ENCODE measurements at places on chromosomes 5 and 9.

GRCh38 chr9:93246111-93246510 lies 62.2 kb downstream of the WNK2 start:
- no peak for DNase-seq

GRCh38 chr5:172453206-172453985 lies 929 bp downstream of the SH3PXD2B start:
- DNase-seq, result no peak

- no peak for DNase-seq
Measured at GRCh38 chr5:158458086-158458485, 599.1 kb upstream of the CLINT1 start.

DNA sequence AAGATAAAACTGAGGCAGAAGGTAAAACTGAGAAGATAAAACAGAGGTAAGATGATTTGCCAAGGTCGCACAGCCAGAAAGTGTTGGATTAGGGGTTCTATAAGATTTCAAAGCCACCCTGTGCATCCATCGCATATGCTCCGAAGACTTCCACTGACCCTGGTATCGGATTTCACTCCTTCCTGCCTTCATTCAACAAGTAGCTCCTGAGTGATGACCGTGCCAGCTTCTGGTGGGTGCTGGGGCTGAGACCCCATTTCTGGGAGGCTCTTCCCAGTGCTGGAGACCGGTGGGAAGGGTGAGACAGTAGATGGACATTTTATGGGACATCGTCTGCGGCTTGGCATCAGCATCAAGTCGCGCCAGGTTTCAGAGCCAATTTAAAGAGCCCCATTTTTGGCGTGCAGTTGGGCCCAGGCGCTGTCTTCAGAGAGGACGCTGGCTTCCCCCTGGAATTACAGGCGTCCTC lies 53.7 kb upstream of the DAB2IP start:
- no peak for DNase-seq

DNA sequence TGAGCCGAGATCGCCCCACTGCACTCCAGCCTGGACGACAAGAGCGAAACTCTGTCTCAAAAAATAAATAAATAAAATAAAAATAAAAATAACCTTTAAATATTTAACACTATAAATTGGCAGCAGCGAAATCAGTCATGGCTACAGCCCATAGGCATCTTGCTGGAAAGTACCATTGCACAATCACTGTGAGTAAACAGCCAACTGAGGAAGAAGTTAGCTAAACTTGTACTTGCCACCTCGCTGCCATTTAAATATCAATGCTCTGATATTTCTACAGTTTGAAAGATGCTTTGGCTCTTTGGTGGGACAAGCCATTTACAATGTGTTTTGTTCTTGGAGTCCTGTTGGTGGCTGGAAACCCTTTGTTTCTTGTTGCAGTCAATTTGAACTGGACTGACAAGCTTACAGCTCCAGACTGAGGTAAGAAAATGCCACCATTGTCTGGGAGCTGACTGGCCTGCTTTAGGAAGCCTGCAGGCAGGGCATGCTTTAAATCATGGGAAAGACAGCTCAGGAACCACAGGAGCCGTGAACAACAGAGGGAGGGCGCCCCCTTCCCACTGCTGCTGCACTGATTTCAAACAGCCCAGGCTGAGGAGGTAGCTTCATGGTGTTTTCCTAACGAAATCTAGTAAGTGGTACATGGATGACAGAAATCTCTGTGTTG lies 322.8 kb upstream of the RFX3 start:
- no peak for DNase-seq

- no peak for DNase-seq
Measured at GRCh38 chr9:109799792-109800191, 19.8 kb downstream of the PALM2AKAP2 start.

GRCh38 chr5:163439092-163439425 lies 1.7 kb downstream of the CCNG1 start:
- DNase-seq, result no peak

GRCh38 chr5:30438785-30439184 lies 754.7 kb upstream of the CDH6 start:
- no peak for DNase-seq

DNA sequence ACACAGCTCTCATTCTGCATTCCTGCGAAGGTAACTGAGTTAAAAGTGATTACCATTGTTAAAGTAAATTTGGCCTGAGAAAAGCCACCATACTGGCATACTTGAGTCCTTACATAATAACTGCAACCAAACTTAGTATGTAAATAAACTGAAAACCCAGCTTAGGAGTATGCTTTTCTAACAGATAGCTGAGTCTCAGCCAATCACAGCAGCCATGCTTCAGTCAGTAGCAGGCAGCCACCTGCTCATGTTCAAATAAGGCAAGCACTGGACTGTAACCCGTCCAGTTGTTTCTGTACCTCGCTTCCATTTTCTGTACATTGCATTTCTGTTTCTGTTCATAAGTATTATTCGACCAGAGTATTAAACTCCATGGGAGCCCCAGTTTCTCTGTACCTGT lies 58.6 kb downstream of the GCNT4 start:
- no peak for DNase-seq

DNA sequence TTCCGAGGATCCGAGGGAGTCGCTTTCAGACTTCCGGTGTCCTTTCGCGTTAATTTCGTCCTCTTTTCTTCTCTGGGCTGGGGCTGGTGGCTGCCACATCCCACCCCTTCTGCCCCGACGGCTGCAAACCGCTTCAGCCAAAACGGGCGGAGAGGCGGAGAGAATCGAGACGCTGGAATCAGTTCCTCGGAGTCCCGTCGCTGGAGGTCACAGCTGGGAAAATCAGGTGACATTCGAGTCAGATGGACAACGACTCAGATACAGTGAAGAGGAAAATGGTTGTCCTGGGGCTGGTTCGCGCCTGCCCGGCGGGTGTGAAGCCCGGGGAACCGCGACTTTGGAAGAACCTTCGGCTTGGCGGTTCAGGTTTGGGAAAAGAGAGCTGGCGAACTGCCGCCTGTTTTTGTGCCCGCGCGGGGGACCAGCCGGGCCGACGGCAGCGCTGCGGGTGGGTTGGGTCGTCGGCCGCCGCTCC lies 8.9 kb upstream of the NKX2-5 start:
- DNase-seq, result no peak

DNA sequence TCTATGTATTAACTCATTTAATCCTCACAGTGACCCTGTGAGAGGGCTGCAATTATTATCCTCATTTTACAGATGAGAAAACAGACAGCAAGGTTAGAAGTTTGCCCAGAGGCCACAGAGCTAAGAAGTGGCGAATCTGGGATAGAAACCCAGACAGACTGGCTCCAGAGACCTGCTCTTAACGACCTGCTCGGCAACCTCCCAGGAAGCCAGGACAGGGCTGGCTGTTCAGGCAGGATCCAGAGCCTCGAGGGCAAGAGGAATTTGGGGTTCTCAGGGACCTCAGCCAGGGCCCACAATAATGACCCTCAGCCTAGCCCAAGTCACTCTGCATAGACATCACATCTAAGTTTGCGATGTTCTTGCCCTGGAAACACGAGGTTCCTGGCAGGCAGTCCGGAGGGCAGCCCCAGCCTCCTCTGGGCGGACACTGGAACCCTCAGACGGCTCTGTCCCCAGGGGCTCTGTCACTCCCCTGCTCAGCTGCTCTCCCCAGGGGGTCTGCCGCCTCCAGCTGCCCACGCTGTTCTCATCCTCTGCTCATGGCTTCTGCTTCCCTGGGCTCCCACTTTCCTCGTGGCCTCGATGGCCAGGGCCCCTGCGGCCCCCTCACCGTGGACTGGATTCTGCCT lies 138.5 kb upstream of the ERCC6L2 start:
- no peak for DNase-seq

- no peak for DNase-seq
Measured at GRCh38 chr5:92916036-92916435, 665.0 kb downstream of the NR2F1-AS1 start.

- no peak for DNase-seq
Measured at GRCh38 chr5:121660142-121660541, 191.5 kb upstream of the FTMT start.

- no peak for DNase-seq
Measured at GRCh38 chr5:138386290-138386689, 33.8 kb downstream of the KDM3B start.

DNA sequence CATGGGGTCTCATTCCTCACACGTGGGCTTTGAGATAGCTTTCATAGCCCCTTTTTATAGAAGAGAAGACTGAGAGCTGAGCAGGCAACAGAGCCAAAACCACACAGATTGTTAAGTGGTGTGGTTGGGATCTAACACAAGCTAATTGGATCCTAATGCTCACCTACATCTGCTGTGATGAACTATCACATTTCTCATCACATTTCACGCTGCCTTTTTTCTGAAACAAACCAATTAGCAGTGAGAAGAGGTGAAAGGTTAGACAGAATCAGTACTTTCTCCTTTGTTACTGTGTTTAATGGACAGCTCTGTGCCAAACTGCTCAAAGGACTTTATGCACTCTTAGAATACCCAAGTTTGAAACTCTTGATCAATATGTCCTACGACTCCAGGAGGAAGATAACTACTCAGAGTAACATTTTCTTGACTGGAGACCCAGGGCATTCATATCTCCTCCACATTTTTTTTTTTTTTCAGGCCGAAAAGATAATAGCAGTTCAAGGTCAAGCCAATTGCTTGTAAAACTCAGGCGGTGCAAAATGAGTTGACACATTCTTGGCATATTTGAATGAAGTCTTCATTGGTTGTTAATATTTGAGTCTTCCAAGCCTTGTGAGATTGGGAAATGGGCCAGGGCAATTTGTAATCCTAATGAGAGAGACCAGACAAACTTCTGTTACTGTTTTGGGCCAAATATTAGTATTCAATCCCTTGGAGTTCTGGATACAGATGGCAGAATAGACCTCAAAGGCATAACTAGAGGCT lies 138.4 kb downstream of the KCTD16 start:
- no peak for DNase-seq

DNA sequence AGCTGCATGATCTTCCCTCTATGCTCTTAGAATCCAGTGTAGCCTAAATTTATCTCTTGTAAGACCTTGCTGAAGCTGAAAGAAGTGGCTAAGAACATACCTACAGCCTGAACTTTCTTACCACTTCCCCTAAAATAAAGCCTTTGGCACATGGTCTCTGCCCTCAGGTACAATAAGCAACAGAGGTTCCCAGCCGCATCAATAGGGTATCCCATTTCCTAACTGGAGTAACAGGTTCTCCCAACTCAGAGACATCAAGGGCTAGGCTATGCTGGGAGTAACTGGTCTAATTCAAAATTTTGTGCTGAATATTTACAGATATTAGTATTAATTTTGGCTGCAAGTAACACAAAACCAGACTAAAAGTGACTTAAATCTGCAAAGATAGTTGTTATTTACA lies 335.8 kb upstream of the TRPC7 start:
- no peak for DNase-seq

DNA sequence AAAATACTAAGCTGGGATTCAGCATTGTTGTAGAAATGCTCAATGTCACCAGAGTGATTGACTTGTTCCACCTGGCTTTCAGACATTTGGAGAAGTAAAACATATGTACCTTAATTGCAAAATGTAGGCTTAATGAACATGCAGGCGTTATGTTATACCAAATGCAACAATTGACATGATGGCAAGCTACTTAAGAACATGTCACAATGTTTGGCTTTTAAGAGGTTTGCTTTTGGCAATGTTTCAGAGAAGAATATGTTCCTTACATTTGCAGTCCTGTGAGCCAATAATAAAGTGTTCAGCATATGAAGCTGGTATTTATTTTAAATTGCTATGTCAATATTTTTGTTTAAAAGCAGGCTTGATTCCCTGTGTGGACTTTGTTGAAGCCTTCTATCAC lies 111.7 kb upstream of the NUDT12 start:
- no peak for DNase-seq

DNA sequence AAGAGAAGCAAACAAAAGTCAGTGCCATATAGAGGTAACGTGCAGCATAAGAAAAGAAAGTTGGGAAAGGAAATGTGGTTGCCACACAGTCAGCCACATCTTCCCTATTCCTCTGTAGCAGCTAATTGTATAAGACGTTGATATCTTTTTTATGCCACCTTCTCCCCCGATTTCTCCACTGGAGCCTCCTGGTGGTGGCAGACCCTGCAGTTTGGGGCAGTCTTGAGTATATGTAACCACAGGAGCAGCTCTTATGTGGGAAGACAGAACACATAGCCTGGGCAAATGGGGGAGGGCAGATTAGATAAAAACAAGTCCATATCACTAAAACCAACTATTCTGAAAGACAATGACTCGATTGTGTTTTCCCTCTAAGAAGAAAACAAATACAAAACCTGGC lies 99.7 kb downstream of the PLCXD3 start:
- DNase-seq, result no peak

GRCh38 chr5:126499278-126499677 lies 76.1 kb downstream of the GRAMD2B start:
- DNase-seq, result no peak

DNA sequence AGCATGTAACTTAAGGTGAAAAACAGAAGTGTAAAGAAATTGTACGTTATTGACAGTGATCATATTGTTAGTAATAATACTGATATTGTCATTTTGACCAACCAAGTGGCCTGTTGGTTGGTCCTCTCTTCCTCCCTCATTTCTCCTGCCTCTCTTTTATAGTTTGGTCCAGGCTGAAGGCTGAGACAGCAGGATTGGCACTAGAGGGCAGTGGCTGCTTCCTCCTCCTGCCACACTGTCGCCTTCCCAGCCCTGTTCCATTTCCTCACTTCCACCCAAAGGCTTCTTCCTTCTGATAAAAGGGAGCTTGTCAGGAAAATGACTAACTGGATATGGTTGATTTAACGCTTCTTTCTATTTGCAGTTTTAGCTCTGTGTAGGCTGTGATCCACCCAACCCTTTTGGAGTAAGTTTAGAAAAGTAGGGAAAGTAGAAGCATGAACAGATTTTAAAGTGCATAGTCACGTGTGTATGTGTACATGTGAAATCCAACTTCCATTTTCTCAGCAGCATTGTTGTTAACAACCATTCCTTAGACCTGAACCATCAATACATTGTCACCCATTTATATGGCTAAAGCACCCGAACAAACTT lies 35.6 kb downstream of the PTCD2 start:
- no peak for DNase-seq

- DNase-seq, result no peak
Measured at GRCh38 chr5:165871291-165871690, 2365.9 kb downstream of the MAT2B start.

DNA sequence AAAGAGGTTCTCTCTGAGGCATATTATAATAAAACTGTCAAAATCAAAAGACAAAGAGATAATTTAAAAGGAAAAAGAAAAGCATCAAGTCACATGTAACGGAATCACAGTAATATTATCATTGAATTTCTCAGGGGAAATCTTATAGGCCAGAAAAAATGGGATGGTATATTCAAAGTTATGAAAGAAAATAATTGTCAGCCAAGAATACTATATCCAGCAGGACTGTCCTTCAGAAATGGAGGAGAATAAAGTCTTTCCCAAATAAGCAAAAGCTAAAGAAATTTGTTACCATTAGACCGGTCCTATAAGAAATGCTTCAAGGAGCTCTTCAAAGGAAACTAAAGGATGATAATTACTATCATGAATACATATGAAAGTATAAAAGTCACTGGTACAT lies 342.0 kb upstream of the GRAMD2B start:
- no peak for DNase-seq

DNA sequence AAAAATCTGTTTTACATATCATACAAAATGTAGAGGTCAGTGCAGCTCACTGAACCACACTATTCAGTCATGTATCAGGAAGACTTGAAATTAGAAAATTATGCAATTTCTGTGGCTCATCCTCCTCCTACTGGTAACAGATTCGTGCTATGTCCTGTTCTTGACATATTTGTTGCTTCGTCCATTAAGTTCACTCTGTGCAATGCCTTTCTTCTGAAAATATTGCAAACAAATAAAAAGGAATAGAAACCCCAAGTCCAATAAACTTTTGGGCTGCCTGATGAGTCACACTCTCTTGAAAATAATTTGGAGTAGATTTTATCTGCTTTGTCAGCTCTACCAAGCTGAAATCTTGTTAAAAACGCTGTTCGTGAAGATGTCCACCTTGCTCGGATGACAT lies 391.2 kb downstream of the RAB3C start:
- no peak for DNase-seq

Data from stimulated activated naive CD8-positive, alpha-beta T cell treated with anti-CD3 and anti-CD28 coated beads, Interleukin-15, Interleukin-2, amounts not matched to agents 100 U/mL and 50 U/mL, for 24 hours (primary cell).